Trophoblast cell (in vitro differentiated cells and primary cell): ENCODE measurements at places on chromosomes 6 and 20.

DNA sequence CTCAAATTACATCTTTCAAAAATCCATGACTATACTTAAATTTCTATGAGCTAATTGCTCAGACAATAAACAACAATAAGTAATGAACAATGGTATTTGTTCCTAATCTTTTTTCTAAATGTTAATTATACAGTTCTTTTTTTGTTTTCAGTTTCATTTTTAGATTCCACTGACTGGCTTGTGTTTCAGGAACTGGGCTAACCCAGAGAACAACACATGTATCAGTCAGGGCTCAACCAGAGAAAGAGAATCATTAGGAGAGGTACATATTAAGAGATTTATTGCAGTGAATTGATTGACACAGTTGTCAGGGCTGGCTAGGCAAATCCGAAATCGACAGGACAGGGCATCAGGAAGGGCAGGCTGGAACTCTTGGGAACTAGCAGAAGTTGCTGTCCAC, 182.8 kb downstream of the GRM1 start:
- H3K4me3 ChIP-seq = no peak overlapping the region
- no peaks in the 10 kb centered on the region for H3K36me3 ChIP-seq
- H3K27ac ChIP-seq = no peak overlapping the region
- DNase-seq = no peak
- no peaks in the 10 kb centered on the region for H3K27me3 ChIP-seq

GRCh38 chr6:166486536-166486880, 100.0 kb downstream of the RAMACL start:
- no peak overlapping the region for H3K27ac ChIP-seq
- H3K4me3 ChIP-seq = no peak overlapping the region
- peaks cover 10% of the 10 kb centered on the region for H3K36me3 ChIP-seq
- DNase-seq = no peak
- no peaks in the 10 kb centered on the region for H3K27me3 ChIP-seq
- peaks cover 6% of the 10 kb centered on the region for H3K4me1 ChIP-seq

DNA sequence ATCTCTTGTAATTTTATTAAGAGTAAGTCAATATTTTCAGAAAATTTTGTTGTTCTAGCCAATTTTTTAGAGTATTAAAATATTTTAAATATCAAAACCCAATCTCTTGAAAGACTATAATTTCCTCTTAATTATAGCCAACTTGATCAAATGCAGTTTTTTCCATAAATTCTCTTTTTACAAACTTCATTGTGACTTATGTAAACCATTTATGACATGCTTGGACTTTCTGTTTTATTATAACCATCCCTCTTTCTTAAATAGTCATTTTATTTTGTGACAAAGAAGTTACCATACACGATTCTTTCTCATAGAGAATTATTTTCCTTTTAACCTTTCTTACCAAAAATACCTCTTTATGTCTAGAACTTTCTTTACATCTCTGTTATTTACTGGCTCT, 1075.5 kb downstream of the KHDRBS2 start:
- H3K4me1 ChIP-seq = no peaks in the 10 kb centered on the region
- no peak for DNase-seq
- H3K27ac ChIP-seq = no peak overlapping the region
- H3K4me3 ChIP-seq = no peak overlapping the region

DNA sequence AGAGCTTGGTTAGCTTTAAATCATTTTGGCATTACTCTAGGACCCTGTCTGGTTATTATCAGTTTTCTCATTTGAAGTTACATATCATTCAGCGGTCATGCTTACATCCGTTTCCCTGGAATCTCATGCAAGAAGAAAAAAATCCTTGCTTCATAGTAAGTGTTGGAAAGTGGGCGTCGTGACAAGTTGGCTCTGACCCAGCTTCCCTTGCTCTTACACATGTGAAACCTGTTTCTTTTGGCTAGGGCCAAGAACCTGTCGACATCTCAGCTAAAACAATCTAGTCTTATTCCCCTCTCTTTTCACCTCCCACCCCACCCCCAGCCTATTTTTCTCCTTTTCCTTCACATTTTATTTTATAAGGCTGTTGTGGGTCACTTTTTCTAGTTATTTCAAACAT, 45.5 kb downstream of the ANKS1A start:
- no peaks in the 10 kb centered on the region for H3K4me1 ChIP-seq
- H3K27me3 ChIP-seq = no peaks in the 10 kb centered on the region
- no peaks in the 10 kb centered on the region for H3K36me3 ChIP-seq
- no peak overlapping the region for H3K27ac ChIP-seq

- H3K4me1 ChIP-seq = peaks cover 5% of the 10 kb centered on the region
- H3K36me3 ChIP-seq = no peaks in the 10 kb centered on the region
- DNase-seq = no peak
- no peaks in the 10 kb centered on the region for H3K27me3 ChIP-seq
- H3K4me3 ChIP-seq = no peak overlapping the region
These were observed 2.5 kb upstream of the NAA20 start for GRCh38 chr20:20014659-20015058.

GRCh38 chr6:89251170-89251569, 34.0 kb upstream of the GABRR1 start:
- no peak overlapping the region for H3K4me3 ChIP-seq
- no peaks in the 10 kb centered on the region for H3K27me3 ChIP-seq
- DNase-seq = no peak
- H3K27ac ChIP-seq = no peak overlapping the region

GRCh38 chr6:42468273-42468672, 16.5 kb upstream of the TRERF1 start:
- H3K27me3 ChIP-seq = no peaks in the 10 kb centered on the region
- H3K4me3 ChIP-seq = no peak overlapping the region
- no peaks in the 10 kb centered on the region for H3K36me3 ChIP-seq
- H3K4me1 ChIP-seq = no peaks in the 10 kb centered on the region
- no peak for DNase-seq

- no peak overlapping the region for H3K27ac ChIP-seq
- no peaks in the 10 kb centered on the region for H3K27me3 ChIP-seq
- no peak for DNase-seq
- H3K36me3 ChIP-seq = no peaks in the 10 kb centered on the region
- H3K4me1 ChIP-seq = no peaks in the 10 kb centered on the region
- H3K4me3 ChIP-seq = no peak overlapping the region
These were observed 10.6 kb downstream of the IL22RA2 start for GRCh38 chr6:137162692-137163306.

DNA sequence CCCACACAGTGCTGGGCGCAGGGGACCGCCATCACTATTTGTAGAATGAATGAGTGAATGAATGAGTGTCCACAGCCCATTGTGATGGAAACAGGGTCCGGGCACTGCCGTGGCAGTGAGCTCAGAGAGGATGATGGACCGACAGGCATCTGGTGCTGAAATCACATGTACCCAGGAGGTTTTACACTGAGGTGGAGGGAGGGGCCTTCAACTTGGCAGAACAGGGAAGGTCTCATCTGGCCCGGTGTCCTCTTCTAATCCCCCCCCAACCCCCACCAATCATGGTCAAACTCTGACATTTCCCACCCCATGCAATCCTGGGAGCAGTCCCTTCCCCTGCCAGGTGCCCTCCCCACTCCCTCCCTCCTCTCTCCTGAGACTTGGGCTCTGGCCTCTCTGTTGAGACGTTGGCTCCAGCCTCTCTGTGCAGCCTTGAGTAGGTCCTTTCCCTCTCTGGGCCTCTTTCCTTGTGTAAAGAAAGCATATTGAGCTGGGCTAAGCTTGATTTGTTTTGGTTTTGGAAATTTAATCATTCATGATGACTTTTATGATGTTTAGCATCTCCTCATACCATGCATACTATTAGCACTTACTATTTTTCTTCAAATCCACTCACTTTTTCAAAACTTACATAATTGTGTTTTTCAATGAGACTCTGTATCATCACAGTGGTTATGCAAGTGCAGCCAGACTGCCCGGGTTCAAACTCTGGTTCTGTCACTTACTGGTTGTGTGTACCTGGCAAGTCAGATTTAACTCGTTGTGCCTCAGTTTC, 10.8 kb downstream of the KIAA1755 start:
- peaks cover 4% of the 10 kb centered on the region for H3K4me1 ChIP-seq
- no peaks in the 10 kb centered on the region for H3K27me3 ChIP-seq
- DNase-seq = no peak
- H3K36me3 ChIP-seq = no peaks in the 10 kb centered on the region

DNA sequence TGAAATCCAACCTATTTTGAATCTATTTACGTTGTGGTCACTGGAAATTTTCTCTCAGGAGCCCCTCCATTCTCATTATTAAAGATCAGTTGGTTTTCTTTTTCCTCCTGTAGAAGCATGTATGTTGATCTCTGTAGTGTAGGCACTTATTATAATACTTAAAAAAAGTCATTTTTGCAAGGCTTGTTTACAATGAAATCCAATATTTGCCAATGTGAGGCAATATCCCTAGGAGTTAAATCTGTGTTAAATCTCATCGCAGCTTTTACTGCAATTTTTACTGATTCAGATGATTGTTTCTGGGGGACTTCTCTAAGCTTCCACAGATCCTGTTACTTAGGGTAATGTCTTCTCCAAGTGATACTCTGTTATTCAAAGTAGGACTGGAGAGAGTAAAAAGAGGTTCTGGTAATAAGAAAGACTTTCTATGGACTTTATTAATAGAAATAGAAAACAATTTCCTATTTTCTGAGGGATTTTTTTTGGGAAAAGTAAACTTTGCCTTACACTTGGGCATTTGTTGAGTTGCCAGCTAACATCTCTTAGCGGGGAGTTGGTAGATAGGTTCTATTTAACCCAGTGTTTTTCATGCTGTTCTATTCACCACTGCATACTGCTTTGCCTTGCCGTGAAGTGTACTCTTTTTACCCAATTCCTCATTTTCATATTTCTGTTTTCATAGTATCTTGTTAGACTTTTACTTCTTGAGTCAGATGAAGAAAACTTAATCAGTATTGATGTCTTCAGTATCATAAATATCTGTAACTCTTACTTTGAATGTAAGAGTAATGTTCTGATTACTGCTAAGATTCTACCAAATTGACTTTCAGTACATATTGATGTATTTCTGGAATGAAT, 48.6 kb downstream of the CDKAL1 start:
- no peak for DNase-seq
- H3K36me3 ChIP-seq = no peaks in the 10 kb centered on the region
- no peak overlapping the region for H3K27ac ChIP-seq
- H3K27me3 ChIP-seq = no peaks in the 10 kb centered on the region

- H3K27me3 ChIP-seq = no peaks in the 10 kb centered on the region
- H3K36me3 ChIP-seq = peaks cover 37% of the 10 kb centered on the region
- no peak overlapping the region for H3K4me3 ChIP-seq
- no peak for DNase-seq
These were observed 1.8 kb downstream of the HSD17B8 start for GRCh38 chr6:33206027-33206863.

GRCh38 chr6:125871365-125871764, 80.6 kb downstream of the NCOA7 start:
- H3K27me3 ChIP-seq = no peaks in the 10 kb centered on the region
- no peak overlapping the region for H3K27ac ChIP-seq

DNA sequence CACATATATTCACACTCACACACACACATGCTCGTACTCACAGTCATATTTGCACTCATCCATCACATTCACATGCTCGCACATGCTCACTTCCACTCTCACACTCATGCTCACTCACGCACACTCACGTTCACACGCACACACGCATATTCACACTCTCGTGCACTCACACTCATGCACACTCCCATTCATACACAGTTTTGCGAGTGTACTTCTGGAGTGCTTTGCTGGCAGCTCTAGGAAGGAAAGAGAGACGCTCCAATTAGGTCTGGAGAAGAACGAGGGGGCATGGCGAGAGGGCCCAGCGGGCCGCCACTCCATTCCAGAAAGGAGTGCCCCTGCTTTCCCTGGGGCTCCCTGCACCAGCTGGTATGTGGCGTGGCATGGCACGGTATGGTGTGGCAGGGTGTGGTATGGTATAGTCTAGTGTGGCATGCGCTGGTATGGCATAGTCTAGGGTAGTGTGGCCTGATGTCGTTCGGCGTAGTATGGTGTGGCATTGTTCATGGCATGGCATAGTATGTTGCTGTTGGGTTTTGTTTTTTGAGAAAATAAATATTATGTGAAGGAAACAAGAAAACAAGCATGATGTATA, 216.8 kb upstream of the CDYL start:
- no peak overlapping the region for H3K4me3 ChIP-seq
- DNase-seq = no peak
- no peaks in the 10 kb centered on the region for H3K4me1 ChIP-seq
- no peaks in the 10 kb centered on the region for H3K27me3 ChIP-seq
